Substantia nigra (tissue), 51 donors: ENCODE measurements at places on chromosomes 2 and 18.

GRCh38 chr18:75108579-75109318 is 100.2 kb downstream of the PTGR3 start:
- no peak for DNase-seq

DNA sequence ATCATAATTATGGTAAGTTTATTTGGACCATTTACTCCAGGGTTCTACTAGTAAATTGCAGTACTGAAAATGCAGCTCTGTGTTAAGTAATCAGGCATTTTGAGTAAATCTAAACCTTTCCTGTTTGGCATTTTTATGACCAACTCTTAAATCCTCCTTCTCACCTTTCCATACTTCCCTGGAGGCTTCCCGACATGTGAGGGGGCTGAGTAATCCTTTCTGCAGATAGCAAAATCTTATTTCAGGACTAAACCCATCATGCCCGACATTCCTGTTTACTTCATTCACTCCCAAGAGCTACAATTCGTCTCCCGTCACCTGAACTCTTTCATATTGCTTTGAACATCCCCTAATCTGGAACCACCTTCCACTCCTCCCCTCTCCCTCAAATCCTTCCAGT is 296.6 kb downstream of the IKZF2 start:
- no peak for DNase-seq

- no peak for DNase-seq
These were observed 490.3 kb downstream of the ADCYAP1 start for GRCh38 chr18:1394966-1395365.

DNA sequence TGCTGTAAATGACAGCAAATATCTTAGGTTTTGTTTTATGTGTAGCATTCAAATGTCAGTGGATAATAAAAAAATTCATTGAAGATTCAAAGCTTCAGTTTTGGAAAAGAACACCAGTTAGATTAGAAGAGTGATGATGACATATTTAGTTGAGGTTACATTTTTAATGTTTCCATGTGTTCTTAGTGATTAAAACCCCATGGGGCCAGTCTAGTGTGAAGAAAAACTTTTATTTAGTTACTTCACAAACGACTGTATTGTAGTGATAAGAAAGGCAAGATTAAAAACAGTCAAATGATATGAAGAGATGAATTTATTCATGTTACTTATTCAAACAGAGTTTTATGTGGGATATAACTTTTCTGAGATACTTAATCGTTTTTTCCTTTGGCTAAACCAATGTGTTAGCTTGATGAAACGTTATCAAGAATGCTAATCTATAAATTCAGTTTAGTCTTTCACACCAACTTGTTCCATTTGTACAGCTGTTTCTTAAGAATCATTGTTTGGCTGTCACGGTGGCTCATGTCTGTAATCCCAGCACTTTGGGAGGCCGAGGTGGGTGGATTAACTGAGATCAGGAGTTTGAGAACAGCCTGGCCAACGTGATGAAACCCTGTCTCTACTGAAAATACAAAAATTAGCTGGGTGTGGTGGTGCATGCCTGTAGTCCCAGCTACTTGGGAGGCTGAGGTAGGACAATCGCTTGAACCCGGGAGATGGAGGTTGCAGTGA is 11.6 kb downstream of the BMPR2 start:
- no peak for DNase-seq

GRCh38 chr2:12778811-12779579 is 62.3 kb downstream of the TRIB2 start:
- DNase-seq, result no peak

DNA sequence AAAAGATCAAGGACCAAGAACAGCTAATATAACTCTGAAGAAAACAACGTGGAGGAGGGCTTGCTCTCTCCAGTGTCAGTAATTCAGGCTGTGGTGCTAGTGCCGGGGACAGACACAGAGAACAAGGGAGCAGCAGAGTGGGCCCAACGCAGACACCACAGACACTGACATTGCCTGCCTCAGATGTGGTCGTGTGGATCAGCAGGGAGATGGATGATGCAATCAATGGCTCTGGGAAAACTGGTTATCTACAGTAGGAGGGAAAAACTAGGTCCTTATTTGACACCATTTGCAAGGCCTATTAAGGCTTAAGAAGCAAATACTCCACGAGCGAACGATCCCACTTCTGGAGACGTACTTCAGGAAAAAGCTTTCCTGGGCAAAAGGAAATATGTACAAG is 36.1 kb downstream of the HDLBP start:
- no peak for DNase-seq

- no peak for DNase-seq
These were observed 5.6 kb upstream of the IMP4 start for GRCh38 chr2:130336877-130337734.

- no peak for DNase-seq
These were observed 98.3 kb upstream of the STPG4 start for GRCh38 chr2:47253447-47253846.

- DNase-seq, result no peak
These were observed 297.9 kb downstream of the RDH14 start for GRCh38 chr2:18262601-18263000.

- DNase-seq, result no peak
These were observed 188.8 kb downstream of the ZEB2 start for GRCh38 chr2:144330951-144331673.

- no peak for DNase-seq
These were observed 18.8 kb upstream of the KIDINS220 start for GRCh38 chr2:8856176-8856575.

DNA sequence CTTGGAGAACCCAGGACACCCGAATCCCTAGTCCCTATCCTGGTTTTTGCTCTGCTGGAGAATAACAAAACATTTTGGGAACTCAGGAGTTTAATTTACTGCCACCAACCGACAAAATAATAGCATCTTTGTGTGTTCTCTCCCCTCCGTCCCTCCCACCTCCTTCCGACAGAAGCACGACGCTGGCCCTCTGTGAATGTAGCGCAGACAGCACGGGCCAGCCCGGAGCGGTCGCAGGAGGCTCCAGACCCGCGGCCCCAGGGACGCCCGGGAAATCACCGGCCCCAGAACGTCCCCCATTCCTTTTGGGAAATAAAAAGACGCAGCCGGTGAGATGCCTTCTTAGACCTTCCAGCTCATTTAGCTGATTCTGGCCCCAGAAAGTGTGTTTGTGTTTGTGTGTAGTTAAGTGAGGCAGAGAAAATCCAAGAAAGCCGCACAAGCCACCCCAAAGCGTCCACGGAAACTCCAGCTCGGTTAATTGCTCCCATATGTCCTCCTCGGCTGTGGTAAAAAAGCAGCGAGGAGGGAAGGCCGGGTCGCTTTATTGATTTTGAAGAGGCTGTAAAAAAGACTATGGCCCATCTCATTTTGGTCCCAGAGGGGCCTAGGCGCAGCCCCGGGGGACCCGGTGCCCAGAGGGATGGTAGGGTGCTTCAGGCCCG is 577 bp upstream of the TANC1 start:
- peak; percentile 23 for DNase-seq

DNA sequence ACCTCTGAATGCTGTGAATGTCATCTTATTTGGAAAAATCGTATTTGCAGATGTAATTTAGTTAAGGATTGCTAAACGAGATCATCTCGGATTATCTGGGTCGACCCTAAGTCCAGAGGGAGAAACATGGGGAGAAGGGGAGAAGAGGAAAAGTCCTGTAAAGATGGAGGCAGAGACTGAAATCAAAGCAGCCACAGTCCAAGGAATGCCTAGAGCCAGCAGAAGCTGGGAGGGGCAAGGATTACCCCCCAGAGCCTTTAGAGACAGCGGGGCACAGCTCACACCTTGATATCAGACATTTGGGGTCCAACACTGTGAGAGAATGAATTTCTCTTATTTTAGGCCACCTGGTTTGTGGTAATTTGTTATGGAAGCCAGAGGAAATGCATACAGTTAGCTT is 104.9 kb upstream of the YPEL5 start:
- no peak for DNase-seq

DNA sequence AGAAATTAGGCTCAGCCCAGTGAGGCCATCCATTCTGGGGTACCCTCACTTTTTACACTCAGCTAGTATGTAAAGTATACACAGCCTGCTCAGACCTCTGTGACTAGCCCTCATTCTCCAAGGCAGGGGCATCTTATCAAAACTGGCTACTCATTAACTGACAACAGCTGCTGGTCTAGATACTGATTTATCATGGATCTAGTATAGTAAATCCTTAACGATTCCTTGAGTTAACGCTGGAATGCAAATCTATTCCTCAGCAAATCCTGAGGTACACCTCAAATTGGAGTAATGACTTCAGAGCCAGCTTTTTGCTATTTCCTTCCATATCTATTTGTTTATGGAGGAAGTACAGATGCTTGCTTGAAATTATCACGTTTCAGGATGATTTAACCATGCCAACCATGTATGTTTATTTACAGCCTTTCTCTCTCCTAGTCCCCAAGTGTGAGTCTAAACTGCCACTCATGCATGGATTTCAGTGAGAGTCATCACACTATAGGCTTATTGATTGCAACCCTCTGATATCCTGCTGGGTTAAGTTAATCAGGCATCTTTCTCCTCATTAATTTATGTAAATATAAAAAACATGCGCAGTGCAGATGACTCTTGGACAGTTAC is 70.2 kb upstream of the DOK6 start:
- DNase-seq, result no peak

GRCh38 chr18:44309185-44309584 is 371.5 kb upstream of the SETBP1 start:
- no peak for DNase-seq

- no peak for DNase-seq
These were observed 153.4 kb downstream of the MBP start for GRCh38 chr18:76979111-76979751.

DNA sequence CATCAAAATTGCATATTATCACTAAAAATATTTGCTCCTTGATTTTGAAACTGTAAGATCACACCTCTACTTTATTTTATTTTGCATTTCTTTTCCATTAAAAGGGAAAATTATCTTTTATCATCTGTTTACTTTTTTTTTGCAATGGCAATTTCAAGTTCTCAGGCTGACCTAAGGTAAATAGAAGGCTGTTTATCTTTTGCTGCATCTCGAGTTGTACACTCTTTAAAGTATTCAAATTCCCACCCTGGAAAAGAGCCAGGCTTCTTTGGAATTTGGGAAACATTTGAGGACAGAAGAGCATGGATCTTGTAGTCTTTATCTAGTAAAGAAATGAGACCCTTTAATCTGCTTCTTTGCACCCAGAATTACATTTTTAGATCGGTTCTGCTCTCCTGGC is 645.7 kb downstream of the SLC4A3 start:
- DNase-seq, result no peak

- no peak for DNase-seq
These were observed 223.3 kb downstream of the SH3RF3 start for GRCh38 chr2:109352056-109352897.

DNA sequence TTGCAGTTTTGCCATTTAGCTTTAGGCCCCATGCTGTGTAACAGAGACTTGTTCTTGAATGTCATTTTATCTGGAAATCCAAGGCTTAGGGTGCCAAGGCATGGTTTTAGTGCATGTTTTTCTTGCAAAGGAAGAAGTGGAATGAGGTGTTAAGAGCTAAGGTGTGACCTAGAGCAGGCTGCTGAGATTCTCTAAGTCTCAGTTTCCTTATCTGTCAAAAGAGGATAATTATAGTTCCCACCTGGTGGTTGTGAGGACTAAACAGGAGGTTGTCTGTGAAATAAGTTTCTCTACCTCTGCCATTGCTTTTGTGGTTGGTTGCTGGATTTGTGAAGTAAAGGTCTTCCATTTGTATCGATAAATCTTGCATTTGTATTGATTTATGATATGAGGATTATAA is 82.0 kb downstream of the TANC1 start:
- no peak for DNase-seq

DNA sequence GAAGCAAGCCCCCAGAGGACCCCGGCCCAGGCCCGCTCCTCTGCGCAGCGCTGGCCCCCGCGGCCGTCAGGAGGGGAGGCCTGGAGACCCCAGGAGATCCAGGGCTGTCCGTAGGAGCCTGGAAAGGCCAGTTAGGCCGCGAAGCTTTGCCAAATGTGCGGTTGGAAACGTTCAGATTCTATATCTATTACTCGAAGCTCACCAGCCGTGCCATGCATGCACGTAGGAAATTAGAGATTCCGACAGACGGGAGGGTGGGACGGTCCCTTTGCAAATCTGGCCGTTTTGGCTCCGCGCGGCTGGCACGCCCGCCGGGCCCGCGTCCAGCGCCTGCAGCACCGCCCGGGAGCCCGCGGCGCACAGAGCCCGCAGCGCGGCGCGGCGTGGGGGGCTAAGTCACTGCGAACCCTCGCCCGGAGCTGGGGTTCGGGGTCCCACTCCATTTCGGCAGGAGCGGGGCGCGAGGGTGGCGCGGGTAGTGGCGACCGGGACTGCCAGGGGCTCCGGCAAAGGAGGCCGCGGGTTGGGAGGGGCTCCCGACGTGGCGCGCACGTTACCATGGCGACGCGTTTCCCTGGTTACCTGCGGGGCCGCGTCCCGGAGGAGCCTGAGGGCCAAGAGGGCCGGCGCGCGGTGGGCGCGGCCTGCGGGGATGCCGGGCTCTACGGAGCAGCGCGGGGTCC is 488.6 kb upstream of the SMIM21 start:
- no peak for DNase-seq

DNA sequence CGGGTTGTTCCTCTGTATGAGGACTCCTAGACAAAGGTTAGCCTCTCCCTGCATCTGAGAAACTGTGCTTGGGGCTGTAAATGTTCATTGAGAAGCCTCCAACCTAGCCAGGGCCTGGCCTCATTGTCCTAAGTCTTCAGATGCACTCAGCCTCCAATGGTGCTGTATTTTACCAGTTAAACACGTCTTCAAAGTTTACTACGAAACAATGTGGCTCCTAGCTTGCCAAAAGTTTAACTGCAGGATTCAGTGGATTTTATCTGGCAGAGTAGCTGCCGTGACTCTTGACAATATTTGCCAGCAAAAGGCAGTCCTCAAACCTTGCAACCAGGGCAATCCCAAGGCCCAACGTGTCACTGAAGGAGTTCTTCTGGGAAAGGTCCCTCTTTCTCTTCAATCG is 1.1 kb downstream of the PID1 start:
- DNase-seq, result no peak

DNA sequence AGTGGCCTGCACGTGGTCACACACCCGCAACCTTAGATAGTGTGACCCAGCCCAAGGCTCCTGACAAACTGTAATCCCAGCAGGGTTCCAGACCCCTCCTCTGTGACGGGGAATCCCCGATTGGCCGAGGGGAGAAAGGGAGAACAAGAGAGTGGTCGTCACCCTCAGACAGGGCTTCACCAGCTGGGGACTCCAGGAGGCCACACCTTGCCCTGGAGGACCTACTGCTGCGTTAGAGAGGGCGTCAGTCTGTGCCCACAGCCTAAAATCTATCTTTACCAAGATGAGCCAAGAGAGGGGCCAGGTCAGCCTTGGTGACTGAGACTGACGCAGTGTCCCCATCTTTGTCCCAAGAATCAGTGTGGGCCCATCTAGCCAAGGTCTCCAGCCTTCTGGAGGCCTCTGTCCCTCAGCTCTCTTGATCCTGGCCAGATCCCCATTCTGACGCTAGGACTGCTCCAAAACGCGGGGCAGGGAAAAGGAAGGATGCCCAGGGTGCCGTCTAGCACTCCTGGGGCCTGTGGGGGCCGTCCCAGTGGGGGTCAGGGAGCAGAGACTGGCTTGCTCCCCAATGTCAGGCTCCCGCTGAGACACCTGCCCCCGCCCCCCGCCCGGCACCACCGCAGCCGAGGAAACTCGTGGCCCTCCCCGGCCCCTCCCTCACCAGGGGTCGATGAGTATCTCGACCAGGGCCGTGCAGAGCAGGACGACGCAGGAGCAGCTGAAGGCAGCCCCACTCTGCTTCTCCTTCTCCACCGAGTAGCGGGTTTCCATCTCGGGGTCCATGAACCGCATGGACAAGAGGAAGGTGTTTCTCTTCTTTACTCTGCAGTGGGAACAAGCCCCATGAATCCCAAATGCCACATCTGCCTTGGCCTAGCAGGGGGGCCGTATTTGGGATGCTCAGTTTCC is 40.9 kb downstream of the CENPO start:
- DNase-seq, result no peak
